ENCODE measurements at places on chromosomes 6 and 20. TPM values are rescaled to one million over a fixed set of nuclear protein-coding genes. Genes with fewer than 3 reads are reported as not detected.

- H3K36me3 ChIP-seq: no peaks in the 10 kb centered on the region
- H3K27me3 ChIP-seq: no peaks in the 10 kb centered on the region
- no peak overlapping the region for H3K27ac ChIP-seq
- H3K4me3 ChIP-seq: no peak overlapping the region
Observed at GRCh38 chr6:128259730-128260685, 260.4 kb downstream of the PTPRK start.

DNA sequence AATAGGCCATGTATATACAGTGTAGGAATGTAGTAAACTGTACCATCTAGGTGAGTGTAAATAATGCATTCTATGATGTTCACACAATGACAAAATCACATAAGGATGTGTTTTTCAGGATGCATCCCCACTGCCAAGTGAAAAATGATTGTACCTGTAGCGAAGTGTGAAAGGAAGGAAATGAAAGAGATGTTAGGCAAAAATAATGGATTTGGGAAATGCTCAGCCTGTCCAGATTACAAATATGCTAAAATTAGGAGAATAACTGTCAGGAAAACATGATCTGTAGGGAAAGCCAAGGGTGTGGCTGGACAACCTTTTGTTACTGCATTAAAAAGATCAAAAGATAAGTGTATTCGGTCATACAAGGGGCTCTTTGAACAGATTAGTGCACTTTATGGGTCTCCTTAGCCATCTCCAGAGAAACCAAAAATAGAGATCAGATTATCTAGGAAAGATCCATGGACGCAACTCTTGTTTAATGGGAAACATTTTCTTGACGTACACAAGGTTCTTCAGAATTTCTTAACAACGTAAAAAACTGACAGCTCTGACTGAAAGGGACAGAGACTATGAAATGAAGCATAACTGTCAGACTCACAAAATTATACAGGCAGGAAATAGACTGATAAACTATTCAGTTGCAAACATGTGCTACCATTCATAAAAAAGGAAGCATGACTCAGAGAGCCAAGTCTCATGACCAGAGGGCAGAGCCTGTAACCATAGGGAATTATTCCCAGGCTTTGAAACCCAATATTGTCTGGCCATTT, 253.6 kb upstream of the RAB32 start:
- H3K36me3 ChIP-seq: no peaks in the 10 kb centered on the region
- no peak for DNase-seq

- no peaks in the 10 kb centered on the region for H3K36me3 ChIP-seq
- no peak for DNase-seq
- H3K4me3 ChIP-seq: no peak overlapping the region
- H3K27ac ChIP-seq: no peak overlapping the region
- no peaks in the 10 kb centered on the region for H3K4me1 ChIP-seq
- H3K27me3 ChIP-seq: no peaks in the 10 kb centered on the region
Observed at GRCh38 chr6:33921745-33922144, 117.9 kb upstream of the MLN start.

The FAM83C gene
- total RNA-seq: not detected

The WFDC2 gene
- total RNA-seq: 18.3 TPM
